ENCODE measurements at places on chromosomes 2 and 18.

- DNase-seq: no peak
Observed at GRCh38 chr2:225100269-225100668, 58.0 kb upstream of the DOCK10 start.

DNA sequence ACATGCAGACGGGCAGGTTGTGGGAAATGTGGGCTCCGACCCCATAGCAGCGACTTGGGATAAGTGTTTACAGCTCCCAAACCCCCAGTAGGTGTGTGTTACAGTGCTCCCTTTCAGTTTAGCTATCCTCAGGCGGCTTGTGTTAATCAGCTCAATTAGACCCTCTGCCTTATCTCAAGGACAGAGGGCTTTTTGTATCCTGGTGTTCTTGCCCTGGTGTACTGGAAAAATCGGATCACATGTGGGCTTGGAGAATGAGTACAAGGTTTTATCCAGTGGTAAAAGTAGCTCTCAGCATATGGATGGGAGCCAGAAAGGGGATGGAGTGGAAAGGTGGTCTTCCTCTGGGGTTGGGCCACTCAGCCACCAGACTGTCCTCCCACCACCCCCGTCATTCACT, 264.7 kb upstream of the SYT4 start:
- no peak for DNase-seq

DNA sequence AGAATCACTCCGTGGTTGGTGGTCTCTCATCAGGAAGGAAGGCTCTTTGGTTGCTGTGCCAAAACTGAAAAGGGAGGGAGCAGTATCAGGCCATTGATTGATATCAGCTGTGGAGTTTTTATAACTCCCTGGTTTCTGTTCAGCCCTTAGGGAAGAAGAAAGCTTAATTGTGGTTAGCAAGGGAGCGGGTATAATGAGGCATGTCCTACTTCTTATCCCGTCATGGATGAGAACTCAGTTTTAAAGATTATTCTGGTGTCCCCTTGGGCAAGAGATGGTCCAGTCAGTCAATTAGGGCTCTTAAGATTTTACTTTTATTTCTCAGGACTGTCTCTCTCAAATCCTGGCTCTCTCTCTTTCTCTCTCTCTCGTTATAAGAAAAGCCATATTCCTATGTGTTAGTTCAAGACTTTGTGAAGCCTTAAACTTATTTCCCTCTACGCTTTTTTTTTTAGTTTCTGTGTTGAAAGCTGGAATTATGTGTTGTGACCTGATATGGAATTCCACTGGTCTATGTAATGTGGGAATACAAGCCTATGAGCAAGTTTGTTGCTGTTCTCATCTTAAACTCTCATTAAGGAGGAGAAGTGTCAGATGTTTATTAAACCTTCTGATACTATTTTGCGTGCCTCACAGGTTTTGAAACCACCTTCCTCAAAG, 514.0 kb upstream of the CDH2 start:
- no peak for DNase-seq

DNA sequence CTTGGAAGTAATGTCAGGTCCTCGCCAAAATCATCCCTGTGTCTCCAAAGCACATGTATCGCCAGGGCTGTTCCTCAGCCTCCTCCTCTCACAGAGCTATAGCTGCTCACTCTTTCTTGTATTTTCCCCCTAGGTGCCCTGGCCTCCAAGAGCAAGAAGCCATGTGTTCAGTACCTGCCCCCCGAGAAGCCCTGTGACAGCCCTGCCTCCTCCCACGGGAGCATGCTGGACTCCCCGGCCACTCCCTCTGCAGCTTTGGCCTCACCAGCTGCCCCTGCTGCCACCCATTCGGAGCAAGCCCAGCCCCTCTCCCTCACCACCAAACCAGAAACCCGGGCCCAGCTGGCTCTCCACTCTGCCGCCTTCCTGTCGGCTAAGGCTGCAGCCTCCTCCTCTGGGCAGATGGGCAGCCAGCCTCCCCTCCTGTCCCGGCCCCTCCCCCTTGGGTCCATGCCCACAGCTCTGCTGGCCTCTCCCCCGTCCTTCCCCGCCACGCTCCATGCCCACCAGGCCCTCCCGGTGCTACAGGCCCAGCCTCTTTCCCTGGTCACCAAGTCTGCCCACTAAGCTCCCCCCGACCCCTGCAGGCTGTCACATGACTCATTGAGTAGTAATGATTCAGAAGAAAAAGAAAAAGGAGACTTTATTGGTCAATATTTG, 18.8 kb downstream of the TGOLN2 start:
- DNase-seq: no peak

- no peak for DNase-seq
Observed at GRCh38 chr2:57868619-57869139, 177.9 kb upstream of the VRK2 start.

DNA sequence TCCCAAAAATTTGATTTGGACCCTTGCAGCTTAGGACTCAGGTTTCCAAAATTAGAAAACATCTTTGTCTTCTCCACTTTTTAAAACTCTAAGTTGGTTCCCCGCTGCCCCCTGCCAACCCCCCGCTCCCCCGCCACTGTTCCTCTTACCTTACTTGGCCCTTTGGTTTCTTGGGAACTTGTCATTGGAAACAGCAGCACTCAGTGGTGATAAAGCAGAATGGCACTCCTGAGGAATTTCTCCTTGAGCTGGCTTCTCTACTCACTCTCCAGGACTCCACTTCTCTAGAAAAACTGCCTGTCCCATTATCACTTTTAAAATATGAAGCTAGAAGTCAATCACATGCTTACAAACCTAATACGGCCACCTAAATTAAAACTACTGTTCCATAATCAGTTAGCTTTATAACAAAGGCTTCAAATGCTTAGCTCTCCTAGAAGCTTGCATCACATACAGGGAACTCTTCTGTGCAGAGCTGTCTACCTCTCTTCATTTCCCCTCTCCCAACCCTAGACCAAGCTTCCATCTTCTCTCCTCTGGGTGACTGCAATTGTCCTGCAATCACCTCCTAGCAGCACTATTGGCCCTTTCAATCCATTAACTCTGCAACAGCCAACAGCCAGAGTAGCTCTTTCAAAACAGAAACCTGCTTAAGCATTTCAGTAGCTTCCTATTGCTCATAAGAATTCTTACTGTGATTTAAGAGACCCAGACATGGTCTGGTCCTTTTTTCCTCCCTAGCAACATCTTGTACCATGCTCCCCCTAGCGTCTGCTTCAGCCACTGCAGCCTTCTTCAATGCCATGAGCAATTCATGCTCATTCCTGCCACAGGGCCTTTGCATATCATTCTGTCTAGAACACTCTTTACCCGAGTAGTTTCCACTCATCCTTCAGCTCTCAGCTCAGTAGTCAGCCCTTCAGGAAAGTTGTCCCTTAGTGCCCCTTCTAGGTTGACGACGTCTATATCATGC, 15.2 kb upstream of the PLEKHM3 start:
- peak; percentile 82 for DNase-seq
